ENCODE measurements at places on chromosomes 3 and 15. TPM values are rescaled to one million over a fixed set of nuclear protein-coding genes. Genes with fewer than 3 reads are reported as not detected.

ARGFX gene
- not detected for total RNA-seq

TPRG1 gene
- 1.6 TPM for total RNA-seq

ATRIP gene
- 4.1 TPM for total RNA-seq

MORC1 gene
- not detected for total RNA-seq

NOX5 gene
- not detected for total RNA-seq
